ENCODE measurements at places on chromosomes 5 and 9. TPM values are rescaled to one million over a fixed set of nuclear protein-coding genes. Genes with fewer than 3 reads are reported as not detected.

Gene TEX48
- not detected for total RNA-seq

Gene INSYN2B
- 70.7 TPM for total RNA-seq

Gene ENTREP1
- total RNA-seq = not detected

Gene MSX2
- total RNA-seq = not detected

Gene RGS7BP
- total RNA-seq = not detected

DNA sequence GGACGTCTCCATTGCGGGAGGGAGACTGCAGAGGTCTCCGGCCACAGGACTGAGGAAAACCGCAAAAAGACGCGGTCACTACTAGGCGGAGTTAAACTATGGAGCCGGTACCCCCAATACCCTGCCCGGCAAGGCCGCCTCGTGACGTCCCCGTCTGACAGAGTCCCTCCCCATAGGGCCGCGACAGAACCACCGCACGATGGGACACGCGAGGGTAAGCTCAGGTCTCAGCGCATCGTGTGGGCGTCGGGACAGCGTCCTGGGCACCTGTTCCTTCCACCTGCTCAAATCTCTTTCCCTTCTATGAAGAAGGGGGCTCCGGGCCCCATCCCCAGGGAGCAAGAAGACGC lies 35.2 kb upstream of the GLDC start:
- peak; percentile 73 for DNase-seq

DNA sequence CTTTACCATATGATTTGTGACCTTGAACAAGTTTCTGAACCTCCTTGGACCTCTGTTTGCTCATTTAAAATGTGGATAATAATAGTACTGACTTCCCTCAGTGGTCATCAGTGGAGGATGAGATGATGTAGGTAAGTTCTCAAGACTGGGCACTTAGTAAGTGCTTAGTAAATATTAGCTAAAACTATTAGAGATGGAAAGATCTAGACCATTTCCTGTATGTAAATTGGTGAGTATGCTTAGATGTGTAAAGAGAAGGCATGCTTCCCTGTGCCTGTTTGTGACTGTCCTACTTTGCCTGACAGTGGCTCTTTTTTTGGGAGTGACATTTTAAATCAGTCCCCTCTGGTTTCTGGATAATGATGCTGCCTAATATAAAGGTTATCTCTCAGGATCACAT lies 288.1 kb downstream of the GABRB2 start:
- no peak for DNase-seq

DNA sequence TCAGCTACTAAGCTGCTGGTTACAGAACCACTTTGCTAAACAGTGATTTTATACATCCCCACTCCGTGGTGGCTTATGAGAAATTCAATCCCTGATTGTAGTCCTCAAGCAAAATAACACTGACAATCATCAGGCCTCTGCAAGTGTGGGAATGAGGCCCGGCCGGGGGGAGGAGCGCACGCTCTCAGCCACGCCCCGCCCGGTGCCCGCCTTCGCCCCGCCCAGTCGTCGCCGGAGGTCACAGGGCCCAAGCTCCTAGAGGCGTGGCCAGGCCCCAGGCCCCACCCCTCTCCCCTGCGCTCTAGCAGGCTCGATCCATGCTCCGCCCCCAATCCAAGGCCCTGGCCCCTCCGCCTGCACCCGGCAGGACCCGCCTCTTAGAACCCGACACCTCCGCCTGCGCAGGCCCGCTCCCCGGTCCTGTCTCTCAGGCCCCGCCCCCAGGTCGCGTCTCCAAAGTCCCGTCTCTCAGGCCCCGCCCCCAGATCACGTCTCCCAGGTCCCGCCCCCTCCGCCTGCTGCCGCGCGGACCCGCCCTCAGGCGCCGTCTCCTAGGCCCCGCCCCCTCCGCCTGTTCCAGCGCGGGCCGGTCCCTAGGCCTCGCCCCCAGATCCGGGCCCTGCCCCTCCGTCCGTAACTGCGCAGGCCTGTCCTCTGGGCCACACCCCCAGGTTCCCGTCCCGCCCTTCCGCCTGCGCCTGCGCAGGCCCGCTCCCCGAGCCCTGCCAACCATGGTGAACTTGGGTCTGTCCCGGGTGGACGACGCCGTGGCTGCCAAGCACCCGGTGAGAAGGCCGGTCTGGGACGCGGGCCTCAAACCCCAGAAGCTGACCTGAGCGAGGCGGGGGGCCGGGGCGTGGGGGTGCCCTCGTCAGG lies at the start of gene TMEM141:
Gene TMEM141, plus strand, starts transcription at position 705 of the 876 bp plus-strand sequence. Its CDS starts 27 bp downstream, at position 732.
- DNase-seq = peak; percentile 98

GRCh38 chr5:177233206-177233605 lies 70.3 kb downstream of the RAB24 start:
- DNase-seq = peak; percentile 24

DNA sequence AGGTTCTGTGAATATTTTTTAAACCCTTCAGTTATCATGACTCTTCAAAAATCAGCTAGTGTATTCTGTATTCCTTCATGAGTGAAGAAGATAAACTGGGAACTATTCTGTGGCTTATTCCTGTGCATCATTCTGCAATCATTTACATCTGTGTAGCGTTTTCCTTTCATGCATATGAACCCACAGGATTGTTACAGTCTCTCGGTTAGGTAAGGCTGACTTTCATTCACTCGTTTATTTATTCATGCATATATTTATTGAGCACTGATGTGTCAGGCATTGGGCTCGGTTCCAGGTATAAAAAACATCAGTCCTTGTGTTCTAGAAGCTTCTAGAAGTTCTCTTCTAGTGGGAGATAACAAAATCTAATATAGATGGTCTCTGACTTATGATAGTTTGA lies 318.4 kb downstream of the MAN2A1 start:
- no peak for DNase-seq

GRCh38 chr5:150164211-150164980 lies 2.2 kb upstream of the CDX1 start:
- no peak for DNase-seq

DNA sequence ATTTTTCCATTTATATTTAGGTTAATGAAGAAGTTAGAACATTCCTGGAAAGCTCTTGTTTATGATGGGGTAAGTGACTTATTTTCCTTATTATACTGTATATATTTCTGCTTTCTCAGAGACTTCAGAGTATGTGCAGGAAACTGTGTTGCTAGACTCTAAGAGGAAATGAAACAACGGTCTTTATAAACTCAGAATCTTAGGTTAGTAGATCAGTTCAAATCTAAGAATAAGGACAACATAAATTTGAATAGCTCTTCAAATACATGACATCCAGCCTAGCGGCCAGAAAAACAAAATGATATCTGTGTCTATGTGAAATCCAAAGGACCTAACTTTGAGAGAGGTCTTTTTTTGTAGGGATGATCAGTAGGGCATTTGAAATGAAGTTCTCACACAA lies 94.3 kb downstream of the PRKACG start:
- DNase-seq = no peak

DNA sequence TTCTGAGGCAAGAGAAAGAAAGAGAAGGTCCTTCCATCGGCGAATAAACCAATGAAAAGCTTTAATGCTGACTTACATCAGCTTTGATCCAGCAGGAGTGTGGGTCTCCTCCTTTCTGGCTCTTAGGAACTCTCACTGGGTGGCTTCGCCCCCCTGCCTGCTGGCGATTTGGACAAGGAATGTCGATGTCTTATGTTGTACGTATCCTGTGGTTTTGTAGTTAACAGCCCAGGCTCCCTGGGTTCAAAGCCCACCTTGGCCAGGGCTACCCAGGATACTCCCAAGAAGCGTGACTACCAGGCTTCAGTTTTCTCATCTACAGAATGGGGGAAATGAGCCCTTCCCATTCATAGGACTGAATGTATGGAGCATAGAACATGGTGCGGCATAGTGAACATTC lies 124.2 kb downstream of the ROR2 start:
- DNase-seq = no peak

DNA sequence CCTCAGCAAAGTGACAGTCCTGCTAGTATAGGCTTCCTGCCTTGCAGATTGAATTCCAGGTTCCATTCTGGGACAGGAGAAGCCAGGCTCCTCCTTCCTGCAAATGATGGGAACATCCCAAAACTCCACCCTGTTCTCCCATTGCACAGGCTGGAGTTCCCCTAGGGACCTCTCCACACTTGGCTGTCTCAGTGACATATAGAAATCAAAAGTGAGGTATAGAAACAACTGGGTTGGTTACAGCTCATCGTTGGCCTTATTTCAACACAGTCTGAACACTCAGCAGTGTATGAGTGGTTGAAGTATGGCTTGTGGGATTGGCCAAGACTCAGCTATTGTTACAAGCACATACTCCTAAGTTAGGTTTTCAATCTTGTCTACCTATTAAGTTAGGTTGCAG lies 157.8 kb upstream of the FTMT start:
- DNase-seq = peak; percentile 50
